ENCODE measurements at places on chromosomes 7 and 10. TPM values are rescaled to one million over a fixed set of nuclear protein-coding genes. Genes with fewer than 3 reads are reported as not detected.
A peak's percentile ranks its signal among the peaks of the same experiment; 100 is the strongest.

The PDSS1 gene
- 48.6 TPM for polyA plus RNA-seq

The TMEM184A gene
- 51.2 TPM for polyA plus RNA-seq

The COL17A1 gene
- 4.9 TPM for polyA plus RNA-seq

The CPED1 gene
- polyA plus RNA-seq = 0.22 TPM

The CALHM1 gene
- polyA plus RNA-seq = not detected

The SEMA3D gene
- polyA plus RNA-seq = 0.95 TPM

The CTAGE4 gene
- 0.48 TPM for polyA plus RNA-seq

The TRUB1 gene
- polyA plus RNA-seq = 11.5 TPM

The HDAC9 gene
- 2.7 TPM for polyA plus RNA-seq

The ARMC3 gene
- not detected for polyA plus RNA-seq

The LRIT1 gene
- not detected for polyA plus RNA-seq

The FGL2 gene
- 21.6 TPM for polyA plus RNA-seq

The PTPRZ1 gene
- 1.4 TPM for polyA plus RNA-seq

- peak; percentile 20 for DNase-seq
- no peaks in the 10 kb centered on the region for H3K27me3 ChIP-seq
- H3K4me1 ChIP-seq = no peaks in the 10 kb centered on the region
- no peaks in the 10 kb centered on the region for H3K36me3 ChIP-seq
Measured at GRCh38 chr7:83655951-83656556, 7.1 kb upstream of the SEMA3E start.

DNA sequence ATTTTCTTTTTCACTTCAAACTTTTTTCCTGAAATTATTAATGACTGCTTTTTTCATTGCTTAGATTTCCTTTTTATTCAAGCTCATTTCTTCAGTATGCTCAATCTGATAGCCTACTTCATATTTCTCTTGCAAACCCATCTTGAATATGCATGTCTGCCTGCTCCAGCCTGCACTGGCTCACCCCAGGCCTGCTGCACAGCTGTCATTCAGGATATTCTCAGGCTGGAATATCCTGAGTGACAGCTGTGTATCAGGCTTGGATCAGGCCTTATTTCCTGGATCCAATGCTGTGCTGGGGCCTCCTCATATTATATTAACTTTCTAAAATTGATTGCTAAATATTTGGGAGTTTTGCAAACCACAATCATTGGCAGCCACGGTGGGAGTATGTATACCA lies 120.2 kb upstream of the TNS3 start:
- H3K4me1 ChIP-seq = no peaks in the 10 kb centered on the region
- DNase-seq = no peak
- no peak overlapping the region for H3K27ac ChIP-seq
- H3K4me3 ChIP-seq = no peak overlapping the region

DNA sequence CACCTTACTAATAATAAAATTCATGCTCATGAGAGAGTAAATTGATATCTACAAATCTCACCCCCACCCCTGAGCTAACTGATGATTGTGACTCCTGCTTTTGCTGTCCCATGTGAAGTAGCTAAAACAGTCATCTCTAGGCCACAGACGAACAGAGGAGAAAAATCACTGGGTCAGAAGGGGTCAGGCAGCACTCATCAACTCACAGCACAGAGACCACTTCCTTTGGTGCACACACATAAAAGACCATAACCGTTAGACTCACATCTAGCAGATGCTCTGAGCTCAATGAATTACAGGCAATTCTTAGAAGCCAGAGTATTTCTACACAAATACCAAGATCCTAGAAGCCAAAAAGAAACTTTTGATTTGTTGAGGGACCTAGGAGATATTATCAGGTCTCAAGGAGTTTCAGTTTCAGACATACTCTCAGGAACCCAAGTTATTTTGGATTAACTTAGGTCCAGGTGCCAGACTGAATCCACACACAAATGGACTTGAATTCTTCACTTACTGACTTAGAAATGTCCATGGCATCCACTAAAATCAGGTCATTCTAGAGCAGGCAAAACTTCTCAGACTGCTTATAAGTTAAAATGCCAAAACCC lies 65.0 kb upstream of the TES start:
- no peak for DNase-seq
- no peaks in the 10 kb centered on the region for H3K4me1 ChIP-seq
- H3K27me3 ChIP-seq = no peaks in the 10 kb centered on the region

DNA sequence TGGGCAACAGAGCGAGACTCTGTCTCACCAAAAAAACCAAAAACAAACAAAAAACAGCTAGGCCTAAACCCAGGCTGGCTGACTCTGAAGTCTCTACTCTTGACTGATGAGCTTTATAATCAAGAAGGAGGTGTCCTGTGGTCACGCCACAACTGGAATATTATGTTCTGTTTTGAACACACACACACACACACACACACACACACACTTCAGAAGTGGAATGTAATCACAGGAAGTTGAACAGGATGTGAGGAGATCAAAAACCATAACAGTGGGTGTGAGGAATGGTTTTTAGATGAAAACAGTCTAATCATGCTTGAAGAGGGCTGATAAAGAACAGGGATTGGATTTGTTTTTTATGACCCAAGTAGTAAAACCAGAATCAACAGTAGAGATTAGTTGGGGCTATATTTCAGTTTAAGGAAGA lies 51.1 kb upstream of the IL6 start:
- H3K27me3 ChIP-seq = no peaks in the 10 kb centered on the region
- H3K4me1 ChIP-seq = peaks cover 5% of the 10 kb centered on the region
- H3K4me3 ChIP-seq = no peak overlapping the region
- H3K36me3 ChIP-seq = no peaks in the 10 kb centered on the region
- no peak overlapping the region for H3K27ac ChIP-seq

- H3K27ac ChIP-seq = no peak overlapping the region
- no peaks in the 10 kb centered on the region for H3K4me1 ChIP-seq
- DNase-seq = no peak
Measured at GRCh38 chr10:104835422-104835821, 194.3 kb downstream of the SORCS3 start.

DNA sequence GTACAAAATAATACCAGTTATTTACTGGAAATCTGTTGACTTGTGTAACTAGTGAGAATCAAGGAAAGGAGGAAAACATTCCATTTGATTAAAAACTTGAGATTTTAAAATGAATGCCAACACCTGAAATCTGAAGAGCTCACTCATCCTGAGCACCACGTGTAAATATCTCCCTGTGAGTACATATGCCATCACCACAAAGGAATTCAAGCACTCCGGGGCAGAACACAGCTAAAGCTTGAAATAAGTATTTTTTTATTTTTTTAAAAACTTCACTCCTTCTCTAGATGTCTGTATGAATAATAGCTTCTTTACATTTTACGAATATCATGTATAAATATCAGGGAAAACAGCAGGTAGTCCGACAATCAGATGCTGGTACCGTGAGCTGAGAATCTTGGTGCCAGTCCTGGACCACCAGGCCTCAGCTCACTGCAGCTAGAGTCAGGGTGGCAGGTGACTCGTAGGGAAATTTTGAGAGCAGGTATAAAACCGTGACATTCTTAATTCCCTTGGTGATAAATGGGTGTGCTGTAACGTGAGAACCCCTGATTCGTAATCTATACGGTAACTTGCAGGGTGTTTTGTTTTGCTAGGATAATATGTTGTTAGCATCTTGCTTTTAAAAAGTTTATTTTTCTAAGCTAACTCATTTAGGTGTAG lies 12.7 kb downstream of the LMTK2 start:
- peaks cover 2% of the 10 kb centered on the region for H3K4me1 ChIP-seq
- no peak overlapping the region for H3K4me3 ChIP-seq
- H3K36me3 ChIP-seq = no peaks in the 10 kb centered on the region

GRCh38 chr10:1536341-1536740 lies 201.0 kb downstream of the ADARB2 start:
- no peaks in the 10 kb centered on the region for H3K4me1 ChIP-seq
- no peak overlapping the region for H3K27ac ChIP-seq
- H3K27me3 ChIP-seq = peaks cover 2% of the 10 kb centered on the region
- DNase-seq = no peak
- no peak overlapping the region for H3K4me3 ChIP-seq
- no peaks in the 10 kb centered on the region for H3K36me3 ChIP-seq

- no peak overlapping the region for H3K27ac ChIP-seq
- H3K4me3 ChIP-seq = no peak overlapping the region
- no peak for DNase-seq
- H3K27me3 ChIP-seq = peaks cover 3% of the 10 kb centered on the region
- no peaks in the 10 kb centered on the region for H3K4me1 ChIP-seq
Measured at GRCh38 chr7:107694386-107694785, 33.8 kb downstream of the SLC26A4 start.

GRCh38 chr7:94848531-94848930 lies 58.9 kb upstream of the PPP1R9A start:
- H3K27me3 ChIP-seq = no peaks in the 10 kb centered on the region
- no peak for DNase-seq
- H3K4me1 ChIP-seq = no peaks in the 10 kb centered on the region
- H3K36me3 ChIP-seq = no peaks in the 10 kb centered on the region
- H3K4me3 ChIP-seq = no peak overlapping the region

GRCh38 chr10:67506083-67506756 lies 189.8 kb downstream of the CTNNA3 start:
- no peak for DNase-seq
- no peak overlapping the region for H3K4me3 ChIP-seq
- no peak overlapping the region for H3K27ac ChIP-seq
- H3K4me1 ChIP-seq = no peaks in the 10 kb centered on the region
- no peaks in the 10 kb centered on the region for H3K36me3 ChIP-seq

DNA sequence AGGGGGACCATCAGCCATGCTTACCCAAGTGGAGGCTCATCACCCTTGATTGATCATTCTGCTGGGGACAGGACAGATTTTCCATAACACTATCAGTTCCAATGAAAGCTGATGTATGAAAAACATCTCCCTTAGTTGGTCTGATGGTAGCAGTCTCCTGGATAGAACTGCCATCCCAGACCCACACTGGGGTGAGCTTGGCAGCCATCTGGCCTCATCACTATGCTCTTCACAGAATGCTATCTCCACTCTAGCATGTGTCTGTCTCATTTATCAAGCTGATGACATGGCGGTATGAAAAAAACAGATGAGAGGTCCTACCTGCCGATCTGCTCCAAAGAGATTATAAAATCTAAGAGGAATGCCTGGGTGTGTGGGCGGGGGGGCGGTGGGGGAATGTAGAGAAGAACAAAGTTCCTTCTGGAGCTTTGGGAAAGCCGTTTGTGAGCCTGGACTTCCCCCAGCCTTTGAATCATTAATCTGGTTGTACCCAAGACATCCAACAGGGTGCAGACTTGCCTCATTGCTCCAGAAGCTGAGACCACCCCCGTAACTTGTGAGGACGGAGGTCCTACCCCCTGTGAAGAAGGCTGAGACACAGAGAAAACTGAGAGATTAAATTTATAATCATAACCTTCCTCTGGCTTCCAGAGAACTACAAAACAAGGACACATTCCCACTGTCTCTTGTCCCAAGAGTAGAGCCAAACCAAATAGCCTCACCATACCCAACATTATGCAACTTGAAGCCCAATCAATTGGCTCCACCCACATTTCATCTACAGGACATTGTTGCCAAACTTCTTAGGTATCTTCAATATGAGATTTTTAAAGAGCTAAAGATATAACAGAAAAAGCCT lies 340.8 kb downstream of the KCNMA1 start:
- no peaks in the 10 kb centered on the region for H3K36me3 ChIP-seq
- no peak overlapping the region for H3K27ac ChIP-seq
- DNase-seq = no peak
- H3K27me3 ChIP-seq = peaks cover under 1% of the 10 kb centered on the region

DNA sequence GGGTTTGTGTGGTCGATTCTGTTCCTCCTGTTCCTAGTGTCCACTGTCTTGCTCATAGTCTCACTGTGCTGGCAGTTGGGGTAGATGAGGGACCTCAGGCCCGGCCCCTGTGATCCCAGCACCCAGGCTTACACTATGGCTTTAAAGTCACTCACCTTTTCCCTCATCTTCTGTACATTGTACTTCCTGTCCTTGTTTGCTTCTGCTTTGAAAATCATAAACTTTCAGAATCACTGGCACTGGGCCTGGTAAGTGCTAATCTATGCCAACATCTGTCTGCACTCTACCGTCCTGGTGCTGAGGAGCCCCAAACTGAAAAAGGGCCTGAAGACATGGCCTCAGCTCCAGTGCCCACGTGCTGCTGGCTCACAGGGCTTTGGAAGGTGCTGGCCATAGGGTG lies 5.7 kb upstream of the TAS2R60 start:
- DNase-seq = no peak
- no peak overlapping the region for H3K27ac ChIP-seq
- no peak overlapping the region for H3K4me3 ChIP-seq
- H3K36me3 ChIP-seq = no peaks in the 10 kb centered on the region
- no peaks in the 10 kb centered on the region for H3K27me3 ChIP-seq
- H3K4me1 ChIP-seq = no peaks in the 10 kb centered on the region

- no peaks in the 10 kb centered on the region for H3K4me1 ChIP-seq
- no peaks in the 10 kb centered on the region for H3K27me3 ChIP-seq
- no peak for DNase-seq
Measured at GRCh38 chr7:98816241-98816640, 53.6 kb downstream of the TMEM130 start.

GRCh38 chr10:132397671-132398565 lies 918 bp downstream of the PWWP2B start:
- H3K36me3 ChIP-seq = no peaks in the 10 kb centered on the region
- H3K27me3 ChIP-seq = no peaks in the 10 kb centered on the region
- peaks cover 53% of the 10 kb centered on the region for H3K4me1 ChIP-seq
- DNase-seq = peak; percentile 69
- H3K27ac ChIP-seq = peak overlapping the region; percentile 86

Data from small intestine (tissue), 16 donors.